Esophagus muscularis mucosa (tissue), 4 donors: ENCODE measurements at places on chromosomes 2 and 18. TPM values are rescaled to one million over a fixed set of nuclear protein-coding genes. Genes with fewer than 3 reads are reported as not detected.

- no peaks in the 10 kb centered on the region for H3K4me1 ChIP-seq
- no peak for DNase-seq
- H3K27me3 ChIP-seq: no peaks in the 10 kb centered on the region
- H3K27ac ChIP-seq: no peak overlapping the region
- no peak overlapping the region for H3K4me3 ChIP-seq
These were observed 555.9 kb upstream of the VRK2 start for GRCh38 chr2:57490741-57491140.

CXXC1 gene
- 55.2 TPM for total RNA-seq

DNA sequence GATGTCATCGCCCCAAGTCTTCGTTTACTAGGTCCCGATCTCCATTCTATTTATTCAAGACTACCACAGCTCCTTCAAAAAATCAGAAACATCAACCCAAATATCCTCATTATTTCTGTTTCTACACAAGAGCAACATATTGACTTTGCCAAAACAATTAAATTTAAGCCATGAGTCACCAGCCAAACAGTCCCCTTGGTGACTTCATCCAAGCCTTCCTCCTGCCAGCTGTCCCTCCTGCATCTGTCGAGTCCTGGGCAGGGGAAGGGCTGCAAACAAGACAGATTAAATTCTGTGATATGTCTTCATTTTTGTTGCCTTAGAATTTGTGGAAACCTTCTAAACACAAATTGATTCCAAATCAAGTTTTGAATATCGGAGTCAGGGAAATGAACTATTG, 110.3 kb downstream of the SP3 start:
- no peaks in the 10 kb centered on the region for H3K36me3 ChIP-seq
- no peaks in the 10 kb centered on the region for H3K27me3 ChIP-seq
- no peak overlapping the region for H3K27ac ChIP-seq
- no peak for DNase-seq

LTBP1 gene
- total RNA-seq: 294 TPM

- H3K27ac ChIP-seq: no peak overlapping the region
- H3K27me3 ChIP-seq: no peaks in the 10 kb centered on the region
- peaks cover 1% of the 10 kb centered on the region for H3K4me1 ChIP-seq
- H3K4me3 ChIP-seq: no peak overlapping the region
- DNase-seq: no peak
- H3K36me3 ChIP-seq: no peaks in the 10 kb centered on the region
These were observed 60.3 kb upstream of the HPCAL1 start for GRCh38 chr2:10242451-10242850.

GRCh38 chr2:168062054-168062453, 185.3 kb downstream of the STK39 start:
- H3K27me3 ChIP-seq: no peaks in the 10 kb centered on the region
- no peak overlapping the region for H3K27ac ChIP-seq
- no peaks in the 10 kb centered on the region for H3K4me1 ChIP-seq
- H3K36me3 ChIP-seq: peaks cover 31% of the 10 kb centered on the region
- DNase-seq: no peak

GRCh38 chr18:63949068-63949737, at the start of gene HMSD:
Gene HMSD, plus strand, starts transcription at chr18:63949301. Its CDS starts 4,155 bp downstream, at chr18:63953456.
- H3K4me1 ChIP-seq: peaks cover 10% of the 10 kb centered on the region
- peak within 1 kb of the TSS; percentile 43 for H3K4me3 ChIP-seq
- H3K27me3 ChIP-seq: peaks cover 47% of the 10 kb centered on the region
- DNase-seq: no peak

ANTXR1 gene
- 98.0 TPM for total RNA-seq

- DNase-seq: no peak
- no peak overlapping the region for H3K4me3 ChIP-seq
- no peak overlapping the region for H3K27ac ChIP-seq
- H3K27me3 ChIP-seq: no peaks in the 10 kb centered on the region
- H3K4me1 ChIP-seq: no peaks in the 10 kb centered on the region
These were observed 1094.8 kb downstream of the SUCLG1 start for GRCh38 chr2:83364264-83364663.

GRCh38 chr2:141440072-141440635, 690.7 kb downstream of the LRP1B start:
- no peaks in the 10 kb centered on the region for H3K27me3 ChIP-seq
- H3K4me3 ChIP-seq: no peak overlapping the region
- DNase-seq: no peak
- no peak overlapping the region for H3K27ac ChIP-seq
- H3K36me3 ChIP-seq: no peaks in the 10 kb centered on the region

GPR75 gene
- 1.2 TPM for total RNA-seq

PXDN gene
- 71.8 TPM for total RNA-seq

DNA sequence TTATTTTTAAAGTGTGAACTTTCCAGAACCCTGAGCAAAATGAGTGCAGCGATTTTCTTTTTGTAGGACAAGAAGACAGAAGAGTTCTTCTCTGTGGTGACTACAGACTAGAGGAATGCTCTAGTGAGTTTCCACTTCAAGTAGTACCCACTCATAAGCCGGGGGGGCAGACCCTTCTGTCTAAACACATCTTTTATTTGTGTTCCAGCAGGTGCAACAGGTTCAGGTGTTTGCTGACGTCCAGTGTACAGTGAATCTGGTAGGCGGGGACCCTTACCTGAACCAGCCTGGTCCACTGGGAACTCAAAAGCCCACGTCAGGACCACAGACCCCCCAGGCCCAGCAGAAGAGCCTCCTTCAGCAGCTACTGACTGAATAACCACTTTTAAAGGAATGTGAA, 25.2 kb downstream of the PTRHD1 start:
- no peak for DNase-seq
- H3K4me3 ChIP-seq: no peak overlapping the region
- peaks cover 48% of the 10 kb centered on the region for H3K36me3 ChIP-seq

MYO5B gene
- total RNA-seq: 13.9 TPM

GRCh38 chr2:29082804-29083495, 8.6 kb upstream of the PCARE start:
- H3K27ac ChIP-seq: no peak overlapping the region
- H3K36me3 ChIP-seq: no peaks in the 10 kb centered on the region
- no peak for DNase-seq
